ENCODE measurements at places on chromosomes 12 and 14.

- DNase-seq, result peak; percentile 9
Measured at GRCh38 chr12:67590149-67590790, 58.3 kb upstream of the DYRK2 start.

GRCh38 chr14:52660325-52660724 is 35.0 kb downstream of the ERO1A start:
- DNase-seq, result no peak

- DNase-seq, result no peak
Measured at GRCh38 chr12:110071504-110071903, 23.2 kb upstream of the C12orf76 start.

- no peak for DNase-seq
Measured at GRCh38 chr12:105622846-105623736, 292.6 kb downstream of the C12orf75 start.

DNA sequence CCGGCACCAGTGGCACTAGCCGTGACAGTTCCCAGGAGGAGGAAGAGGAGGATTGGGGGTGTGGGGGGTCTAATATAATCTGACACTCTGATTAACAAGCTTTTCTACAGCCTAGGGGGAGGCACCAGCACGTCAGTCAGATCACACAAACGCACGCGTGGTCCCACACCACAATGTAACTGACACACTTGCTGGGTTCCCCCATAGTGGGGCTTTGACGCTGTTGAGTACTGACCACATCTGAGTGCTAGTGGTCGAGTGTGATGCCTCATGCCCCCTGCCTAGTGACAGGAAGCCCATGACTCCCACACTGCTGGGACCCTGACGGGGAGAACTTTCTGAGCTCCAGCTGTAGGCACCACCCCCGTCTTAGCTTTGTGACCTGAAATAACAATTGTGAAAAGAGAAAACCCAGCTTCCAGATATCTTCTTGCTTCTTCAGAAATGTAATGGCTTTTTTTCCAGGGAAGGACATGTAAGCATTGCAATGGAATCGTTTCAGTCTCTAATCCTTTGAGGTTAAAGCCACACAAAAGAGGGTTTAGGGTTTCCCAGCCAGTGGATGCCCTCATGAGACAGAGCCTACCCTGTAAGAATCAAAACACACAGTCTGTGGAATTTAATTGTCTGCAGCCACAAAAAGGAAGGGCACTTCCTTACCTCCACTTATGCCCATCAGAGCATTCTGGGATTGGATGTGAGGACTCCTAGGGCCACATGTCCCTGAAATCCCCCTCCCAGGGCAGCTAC is 183.9 kb downstream of the PIWIL1 start:
- no peak for DNase-seq

DNA sequence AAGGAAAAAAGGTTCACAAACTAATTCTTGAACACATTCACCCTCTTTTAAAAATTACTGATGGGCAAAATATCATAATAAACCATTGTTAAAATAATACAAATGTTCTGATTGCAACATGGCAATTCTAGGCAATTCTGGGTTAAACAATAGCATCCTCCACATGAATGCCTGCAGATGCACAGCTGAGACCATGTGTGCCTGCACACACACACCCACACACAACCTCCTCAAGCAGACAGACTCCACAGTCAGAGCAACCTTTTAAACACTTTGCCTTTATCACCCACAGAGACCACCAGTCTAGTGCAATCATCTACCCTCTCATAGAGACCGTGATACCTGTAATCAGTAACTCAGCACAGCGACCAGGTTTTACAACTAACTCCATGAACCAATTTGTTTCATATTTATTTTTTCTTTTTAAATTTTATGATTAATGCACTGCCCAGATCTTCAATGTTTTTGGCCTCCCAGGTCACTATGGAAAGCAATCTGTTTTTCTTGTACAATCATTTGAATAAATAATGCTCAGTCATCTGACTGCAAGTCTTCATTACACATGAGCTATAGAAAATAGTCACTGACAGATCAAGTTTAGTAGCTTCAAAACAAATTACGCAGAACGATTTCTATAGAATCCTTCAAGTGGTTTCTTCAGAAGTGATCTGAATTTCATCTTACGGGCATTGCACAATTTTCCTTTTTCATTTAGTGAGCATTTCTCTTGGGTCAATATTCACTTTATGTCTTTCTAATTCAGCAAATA is 105.8 kb downstream of the PRKD1 start:
- DNase-seq, result no peak

GRCh38 chr14:81673930-81674329 is 140.3 kb upstream of the SEL1L start:
- DNase-seq, result no peak

DNA sequence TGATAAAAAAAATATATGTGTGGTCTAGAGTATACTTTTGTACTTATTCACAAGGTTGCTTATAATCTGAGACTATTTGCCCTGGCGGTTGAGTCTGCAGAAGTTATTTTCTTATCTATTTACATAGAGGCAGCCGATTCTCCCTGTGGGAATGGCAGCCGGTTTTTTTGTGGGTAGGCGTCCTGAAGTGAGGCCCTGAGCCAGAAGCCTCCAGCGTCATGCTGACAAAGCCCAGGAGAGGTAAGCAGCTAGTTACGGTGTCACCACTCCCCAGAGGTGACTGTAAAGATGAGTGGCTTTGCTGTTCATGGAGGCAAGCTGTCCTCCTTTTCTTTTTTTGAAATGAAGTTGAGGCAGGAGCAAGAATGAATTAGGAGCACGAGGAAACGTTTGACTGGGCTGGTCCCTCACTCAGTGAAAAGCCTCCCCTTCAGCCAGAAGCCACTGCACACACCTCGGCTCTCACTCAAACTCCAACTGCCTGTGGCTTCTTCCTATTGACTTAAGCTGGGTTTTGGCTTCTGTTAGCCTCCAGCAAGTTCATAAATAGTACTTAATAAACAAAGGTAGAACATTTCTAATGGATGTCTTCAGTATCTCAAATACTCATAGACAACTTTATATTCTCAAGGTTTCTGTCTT is 21.5 kb downstream of the PAX9 start:
- DNase-seq, result no peak

DNA sequence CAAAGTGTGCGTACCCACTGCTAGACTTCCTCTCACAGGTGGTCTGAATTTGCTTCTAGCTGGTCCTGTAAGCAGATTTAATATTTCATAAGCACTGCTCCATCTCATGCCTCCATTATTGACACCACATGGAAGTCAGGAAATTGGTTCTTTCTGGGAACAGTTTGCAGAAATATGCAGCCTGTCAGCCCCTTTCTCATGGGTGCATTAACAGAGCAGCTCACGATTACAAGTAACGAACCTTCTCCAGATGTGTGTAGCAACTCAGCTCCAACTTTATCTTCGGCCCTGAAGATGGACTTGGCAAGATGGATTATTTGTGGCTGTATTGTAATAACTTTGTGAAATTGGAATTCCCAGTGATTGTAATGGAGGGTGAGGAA is 214.5 kb upstream of the DDHD1 start:
- no peak for DNase-seq

GRCh38 chr12:31369712-31370521 is 44.0 kb upstream of the SINHCAF start:
- no peak for DNase-seq

DNA sequence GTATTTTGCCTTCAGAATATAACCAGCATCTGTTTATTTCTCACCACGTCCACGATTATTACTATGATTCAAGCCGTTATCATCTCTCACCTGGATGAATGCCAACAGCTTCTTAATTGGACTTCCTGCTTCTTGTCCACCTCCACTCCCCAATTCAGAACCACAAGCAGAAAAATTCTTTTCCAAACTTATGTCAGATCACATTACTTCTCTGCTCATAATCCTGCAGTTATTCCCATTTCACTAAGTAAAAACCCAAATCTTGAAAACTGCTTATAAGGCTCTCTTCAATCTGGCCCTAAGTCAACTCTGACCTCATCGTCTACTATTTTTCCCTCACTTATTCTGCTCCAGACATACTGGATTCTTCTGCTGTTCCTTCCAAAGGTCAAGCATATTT is 2.0 kb downstream of the CRY1 start:
- DNase-seq, result no peak

DNA sequence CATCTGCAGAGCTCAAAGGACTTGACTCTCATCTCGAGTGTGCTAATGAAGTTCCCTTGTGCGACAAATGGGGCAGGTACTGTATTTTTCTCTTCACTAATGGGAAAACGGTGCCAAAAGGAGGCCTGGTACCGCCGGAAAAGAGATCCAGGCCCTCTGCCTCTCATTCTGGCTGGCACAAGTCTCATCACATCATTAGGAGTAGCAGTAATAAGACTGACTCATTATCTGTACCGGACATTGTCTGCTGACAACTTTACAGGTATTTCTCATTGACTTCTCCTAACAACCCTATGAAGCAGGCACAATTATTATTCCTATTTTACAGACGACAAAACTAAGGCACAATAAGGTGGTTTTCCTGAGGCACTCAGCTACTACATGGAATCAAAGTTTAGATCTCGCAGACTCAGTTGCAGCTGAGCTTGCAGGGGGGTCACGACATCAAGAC is 668 bp downstream of the APPL2 start:
- DNase-seq, result no peak

DNA sequence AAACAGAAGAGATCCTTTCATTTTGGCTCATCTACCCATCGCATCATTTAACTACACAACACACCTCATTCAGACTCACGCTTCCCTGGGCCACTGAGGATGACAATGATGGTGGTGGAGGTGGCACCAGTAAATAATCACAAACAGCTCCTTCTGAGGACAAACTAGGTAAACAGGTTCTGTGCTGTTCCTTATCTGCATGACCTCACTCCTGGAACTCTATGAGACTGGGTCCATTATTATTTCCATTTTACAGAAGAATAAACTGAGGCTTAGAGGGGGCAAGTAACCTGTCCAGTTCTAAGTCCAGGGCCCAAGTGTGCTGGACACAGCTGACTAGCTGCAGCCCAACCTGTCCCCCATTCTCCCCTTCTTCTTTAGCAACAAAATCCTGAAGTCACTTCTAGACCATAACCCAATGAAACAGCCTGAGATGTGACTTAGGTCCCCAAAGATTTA is 50.4 kb downstream of the ITPK1 start:
- DNase-seq, result no peak

DNA sequence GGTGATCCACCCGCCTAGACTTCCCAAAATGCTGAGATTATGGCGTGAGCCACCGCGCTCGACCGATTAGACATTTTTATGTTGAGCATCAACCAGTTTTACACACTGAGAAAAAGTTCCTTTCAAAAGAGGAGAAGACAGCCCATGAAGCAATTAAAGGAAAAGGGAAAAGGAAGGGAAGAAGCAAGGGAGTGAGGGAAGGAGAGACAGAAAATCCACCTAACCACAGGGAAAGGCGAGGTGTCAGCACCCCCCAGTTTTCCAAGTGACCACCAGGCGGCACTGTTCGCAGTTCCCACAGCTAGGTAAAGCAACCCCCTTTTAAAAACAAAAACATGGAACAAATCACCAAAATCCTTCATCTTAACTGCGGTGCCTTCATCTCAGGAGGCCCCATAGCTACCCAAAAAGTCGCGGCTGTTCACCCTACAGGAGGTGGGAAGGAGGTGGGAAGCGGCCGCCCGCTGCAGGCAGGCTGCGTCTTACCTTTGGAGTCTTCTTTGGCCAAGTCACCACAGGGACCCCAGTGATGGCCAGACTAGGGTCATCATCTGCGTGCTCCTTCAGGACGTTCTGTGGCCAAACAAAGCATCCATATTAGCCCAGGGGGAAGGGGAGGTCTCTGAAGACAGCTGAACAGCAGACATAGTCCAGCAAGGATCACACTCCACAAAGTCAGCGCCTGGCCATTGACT is 86.6 kb downstream of the KDM2B start:
- peak; percentile 69 for DNase-seq

DNA sequence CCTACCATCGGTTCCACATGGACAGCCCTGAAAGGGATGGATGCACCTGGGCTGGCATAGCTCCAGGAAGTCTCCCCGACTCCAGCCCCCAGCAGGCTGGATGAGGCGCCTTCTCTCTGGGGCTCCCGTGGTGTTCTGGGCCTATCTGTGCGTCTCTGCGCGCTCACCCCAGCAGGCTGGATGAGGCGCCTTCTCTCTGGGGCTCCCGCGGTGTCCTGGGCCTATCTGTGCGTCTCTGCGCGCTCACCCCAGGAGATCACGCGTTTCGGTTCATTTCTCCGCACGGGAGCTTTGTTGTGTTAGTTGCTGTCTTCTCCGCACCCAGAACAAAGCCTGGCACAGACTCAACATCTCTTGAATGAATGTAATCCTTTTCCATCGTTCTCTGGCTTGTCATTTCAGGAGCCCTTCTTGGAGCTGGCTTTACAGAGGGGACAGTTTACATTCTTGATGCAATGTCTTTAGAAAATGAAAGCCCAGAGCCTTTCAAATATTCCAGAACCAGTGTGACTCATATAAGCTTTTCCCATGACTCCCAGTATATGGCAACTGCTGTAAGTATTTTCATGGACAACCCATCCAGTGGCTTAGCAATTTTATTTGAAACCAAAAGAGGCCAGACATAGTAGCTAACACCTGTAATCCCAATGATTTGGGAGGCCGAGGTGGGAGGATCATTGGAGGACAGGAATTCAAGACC is 40.3 kb downstream of the CFAP251 start:
- no peak for DNase-seq

DNA sequence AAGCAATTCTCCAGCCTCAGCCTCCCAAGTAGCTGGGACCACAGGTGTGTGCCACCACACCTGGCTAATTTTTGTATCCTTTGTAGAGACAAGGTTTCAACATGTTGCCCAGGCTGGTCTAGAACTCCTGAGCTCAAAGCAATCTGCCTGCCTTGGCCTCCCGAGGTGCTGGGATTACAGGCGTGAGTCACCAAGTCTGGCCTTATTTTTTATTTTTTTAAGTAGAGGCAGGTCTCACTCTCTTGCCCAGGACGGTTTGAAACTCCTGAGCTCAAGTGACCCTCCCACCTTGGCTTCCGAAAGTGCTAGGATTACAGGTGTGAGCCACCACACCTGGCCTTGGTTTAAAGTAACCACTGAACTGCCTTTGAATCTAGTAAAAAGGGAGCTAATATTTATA is 56.8 kb downstream of the SPPL3 start:
- DNase-seq, result no peak

GRCh38 chr14:79175671-79176070 is 1005.5 kb downstream of the NRXN3 start:
- no peak for DNase-seq

Measured in activated naive CD4-positive, alpha-beta T cell treated with Interleukin-2 at 50 U/mL for 16 hours (primary cell).